Stimulated activated CD8-positive, alpha-beta memory T cell treated with anti-CD3 and anti-CD28 coated beads, Interleukin-4, amount 100 ng/mL, for 4 hours (primary cell): ENCODE measurements at places on chromosomes 2 and 18.

- DNase-seq: no peak
Measured at GRCh38 chr2:11777066-11777782, 30.8 kb downstream of the LPIN1 start.

GRCh38 chr2:121665504-121665903 is 16.2 kb upstream of the CLASP1 start:
- no peak for DNase-seq

DNA sequence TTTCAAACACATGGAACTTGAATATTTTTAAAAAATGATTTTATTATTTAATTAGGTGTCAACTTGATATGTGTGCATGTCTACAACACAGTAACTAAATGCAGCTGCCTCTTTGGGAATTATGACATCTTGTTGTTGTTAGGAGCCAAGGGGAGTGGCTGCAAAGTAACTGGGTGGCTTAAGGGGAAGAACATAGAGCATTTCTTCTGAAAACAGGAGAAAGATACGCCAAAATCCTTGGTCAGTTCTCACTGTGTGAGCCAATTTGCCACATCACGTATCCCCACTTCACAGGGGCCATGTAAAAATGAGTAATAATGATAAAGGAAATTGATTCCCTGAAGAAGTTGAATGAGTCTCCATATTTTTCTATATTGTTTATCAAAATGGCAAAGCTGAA is 309.8 kb upstream of the COL3A1 start:
- DNase-seq: no peak

GRCh38 chr2:168272225-168272624 is 24.8 kb upstream of the STK39 start:
- no peak for DNase-seq

- DNase-seq: no peak
Measured at GRCh38 chr2:239536186-239536585, 135.4 kb upstream of the HDAC4 start.

DNA sequence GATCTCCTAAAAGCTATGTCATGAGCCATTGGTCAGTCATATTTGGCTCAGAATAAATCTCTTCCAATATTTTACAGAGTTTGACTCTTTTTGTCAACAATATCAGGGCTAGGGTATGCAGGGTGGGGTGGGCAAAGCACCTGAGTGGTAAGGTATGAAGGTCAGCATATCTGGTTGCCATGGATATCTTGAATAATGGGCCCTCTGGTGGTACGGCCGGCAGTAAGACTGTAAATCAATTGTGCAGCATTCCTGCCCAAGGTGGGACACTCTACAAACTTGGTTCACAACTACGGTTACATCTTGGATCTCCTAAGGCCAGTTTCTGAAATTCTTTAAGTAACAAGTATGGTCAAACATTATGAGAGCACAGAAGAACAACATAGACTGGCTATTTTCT is 119.6 kb downstream of the SPOPL start:
- no peak for DNase-seq
